Globus pallidus (tissue), 1 donor: ENCODE measurements at places on chromosomes 1 and 21.

DNA sequence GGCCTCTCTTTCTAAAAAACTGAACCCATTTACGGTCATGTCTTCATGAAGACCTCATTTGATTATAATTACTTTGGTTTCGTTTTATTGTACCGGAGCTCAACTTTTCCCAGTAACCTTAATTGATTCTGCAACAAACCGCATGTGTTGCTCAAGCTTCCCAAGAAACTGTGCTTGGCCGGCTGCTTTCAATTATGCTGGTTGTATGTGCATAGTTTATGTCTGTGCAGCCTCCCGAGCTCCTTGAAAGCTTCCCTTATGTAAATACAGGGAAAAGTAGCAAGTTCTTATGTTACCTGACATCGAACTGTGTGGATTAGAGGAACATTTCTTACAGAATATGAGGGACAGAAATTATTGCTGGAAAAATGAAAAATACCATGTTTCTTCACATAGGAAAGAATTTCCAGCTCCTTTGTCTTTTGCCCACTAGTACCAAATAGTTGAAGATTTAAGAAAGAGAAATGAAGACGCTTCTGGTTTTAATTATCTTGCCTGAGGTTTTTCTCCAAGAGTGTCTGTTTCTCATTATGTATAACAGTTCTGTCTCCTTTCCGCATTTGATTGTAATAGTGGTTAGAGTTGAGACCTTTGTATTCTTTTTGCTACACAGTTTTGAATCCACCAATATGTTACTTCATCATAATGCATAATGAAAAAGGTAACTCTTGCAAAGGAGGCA is 2.1 kb downstream of the VCAM1 start:
- DNase-seq: no peak

- no peak for DNase-seq
Measured at GRCh38 chr1:154141240-154141639, 13.6 kb downstream of the NUP210L start.

DNA sequence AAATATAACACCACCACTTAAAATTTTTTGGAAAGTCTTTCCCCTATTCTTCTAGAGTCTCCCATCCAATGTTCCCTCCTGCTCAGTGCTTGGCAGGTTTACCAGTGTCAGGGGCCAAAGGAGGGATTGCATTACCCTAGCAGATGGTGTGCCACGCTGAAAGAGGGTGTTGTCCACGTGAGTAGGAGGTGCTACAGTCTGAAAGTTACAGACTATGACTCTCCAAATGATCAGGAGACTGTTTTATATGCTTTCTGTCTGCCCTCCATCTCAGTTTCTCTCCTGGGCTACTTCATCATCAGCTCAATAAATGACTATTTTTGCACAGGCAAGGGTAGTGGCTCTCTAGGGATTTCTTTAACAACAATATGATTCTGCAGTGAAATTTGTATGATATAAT is 31.3 kb upstream of the ANGPTL7 start:
- no peak for DNase-seq

DNA sequence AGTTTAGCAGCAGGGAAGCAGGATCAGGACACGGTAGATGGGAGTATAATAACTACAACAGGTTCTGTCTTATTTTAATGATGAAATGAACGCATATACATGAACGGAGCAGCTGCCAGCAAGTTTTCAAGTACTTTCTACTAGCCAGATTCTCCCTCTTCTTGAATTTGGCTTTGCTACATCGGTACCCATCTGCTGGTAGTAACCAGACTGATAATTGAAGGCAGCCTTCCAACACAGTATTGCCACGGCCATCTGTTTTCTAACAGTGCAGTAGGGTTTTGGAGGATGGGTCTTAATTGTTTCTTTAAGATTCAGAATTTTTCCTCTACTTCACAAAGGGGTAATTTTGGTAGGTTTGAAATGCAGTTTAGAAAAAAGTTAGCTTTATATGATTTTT is 33.4 kb downstream of the CENPF start:
- no peak for DNase-seq

DNA sequence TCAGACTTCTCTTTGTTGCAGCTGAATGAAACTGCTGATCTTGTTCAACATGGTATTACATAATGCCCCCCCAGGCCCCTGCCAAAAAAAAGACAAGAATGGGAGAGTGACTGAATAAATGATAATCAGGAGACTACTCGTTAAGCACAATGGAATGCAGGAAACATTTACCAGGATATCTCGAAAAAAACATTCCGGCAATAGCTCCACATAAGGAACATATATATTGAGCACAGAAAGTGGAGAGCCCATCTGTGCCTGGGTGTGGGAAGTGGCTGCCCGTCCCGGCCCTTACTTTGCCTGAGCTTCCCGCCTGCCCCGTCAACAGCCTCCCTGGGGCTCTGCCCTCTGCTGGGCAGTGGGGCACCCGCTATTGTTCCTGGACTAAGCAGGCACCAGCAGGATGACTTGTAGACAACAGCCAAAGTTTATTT is 13.3 kb downstream of the TRIM11 start:
- no peak for DNase-seq

DNA sequence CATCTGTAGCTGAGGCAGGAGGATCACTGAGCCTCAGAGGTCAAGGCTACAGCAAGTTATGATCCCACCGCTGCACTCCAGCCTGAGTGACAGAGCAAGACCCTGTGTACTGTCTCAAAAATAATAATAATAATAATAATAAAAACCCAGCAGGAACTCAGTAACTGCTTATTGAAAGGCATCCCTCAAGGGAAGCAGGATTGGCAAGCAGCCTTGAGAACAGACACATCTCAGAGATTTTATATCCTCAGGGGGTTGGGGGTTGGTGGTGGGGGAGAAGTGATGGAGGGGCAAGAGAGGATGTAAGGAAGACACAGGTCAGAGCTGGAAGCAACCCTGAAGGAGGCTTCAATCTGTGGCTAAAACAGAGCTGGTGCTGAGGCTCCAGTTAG is 29.6 kb downstream of the GNB1 start:
- DNase-seq: no peak
